ENCODE measurements at places on chromosomes 3 and 15.

GRCh38 chr3:110318108-110318507 is 753.5 kb upstream of the NECTIN3 start:
- DNase-seq, result no peak

GRCh38 chr3:6264906-6265305 is 596.0 kb upstream of the GRM7 start:
- DNase-seq, result no peak

- no peak for DNase-seq
Measured at GRCh38 chr3:32438596-32439344, 47.1 kb downstream of the CMTM7 start.

GRCh38 chr3:138187296-138188012 is at the start of gene ARMC8:
Gene ARMC8, plus strand, starts transcription at chr3:138187301. Its CDS starts 254 bp downstream, at chr3:138187555.
- DNase-seq, result peak; percentile 52

DNA sequence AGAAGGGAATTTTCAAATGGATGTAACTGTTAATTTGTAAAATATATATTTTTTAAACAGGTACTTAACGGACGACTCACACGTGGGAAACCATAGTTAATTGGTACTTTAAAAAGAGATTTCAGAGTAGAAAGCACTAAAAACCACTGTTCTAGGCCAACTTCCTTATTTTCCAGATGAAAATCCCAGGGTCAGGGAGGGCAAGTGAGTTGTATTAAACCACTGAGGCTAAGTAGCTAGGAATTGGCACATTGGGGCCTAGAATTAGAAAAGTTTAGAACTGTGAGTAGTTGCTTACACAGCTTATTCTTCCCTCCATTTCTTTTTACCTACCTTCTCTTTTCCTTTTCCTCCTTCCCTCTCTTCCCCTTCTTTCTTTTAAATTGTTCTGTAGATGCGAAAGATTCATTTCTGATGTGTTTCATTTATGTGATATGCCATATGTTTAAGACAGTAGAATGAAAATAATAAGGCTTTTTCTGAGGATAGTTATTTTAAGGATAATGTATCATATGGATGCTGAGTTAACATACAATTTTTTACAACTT is 4.1 kb upstream of the UTS2B start:
- no peak for DNase-seq

DNA sequence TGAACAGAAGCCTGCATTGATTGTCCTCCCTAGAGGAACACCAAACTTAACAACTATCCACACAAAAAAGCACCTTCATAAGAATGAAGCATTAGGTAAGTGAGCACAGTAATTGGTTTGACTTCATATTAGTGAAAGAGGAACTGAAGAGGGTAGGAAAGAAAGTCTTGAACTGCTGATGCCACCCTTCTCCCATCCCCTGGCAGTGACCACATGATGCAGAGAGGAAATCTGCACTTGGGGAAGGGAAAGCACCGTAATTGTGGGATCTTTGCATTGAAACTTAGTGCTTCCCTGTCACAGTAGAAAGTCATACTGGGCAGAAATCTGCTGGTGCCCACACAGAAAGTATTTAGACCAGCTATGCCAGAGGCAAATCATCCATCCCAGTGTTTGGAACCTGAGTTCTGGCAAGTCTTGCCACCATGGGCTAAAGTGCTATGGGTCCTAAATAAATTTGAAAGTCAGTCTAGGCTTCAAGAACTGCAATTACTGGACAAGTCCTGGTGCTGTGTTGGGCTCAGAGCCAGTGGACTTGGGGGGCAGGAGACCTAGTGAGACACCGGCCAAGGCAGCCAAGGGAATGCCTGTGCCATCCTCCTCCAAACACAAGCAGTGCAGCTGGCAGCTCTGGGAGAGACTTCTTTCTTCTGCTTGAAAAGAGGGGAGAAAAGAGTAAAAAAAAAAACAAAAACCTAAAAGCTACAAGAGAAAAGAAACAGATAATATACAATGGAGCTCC is 63.6 kb downstream of the SLC15A2 start:
- no peak for DNase-seq

DNA sequence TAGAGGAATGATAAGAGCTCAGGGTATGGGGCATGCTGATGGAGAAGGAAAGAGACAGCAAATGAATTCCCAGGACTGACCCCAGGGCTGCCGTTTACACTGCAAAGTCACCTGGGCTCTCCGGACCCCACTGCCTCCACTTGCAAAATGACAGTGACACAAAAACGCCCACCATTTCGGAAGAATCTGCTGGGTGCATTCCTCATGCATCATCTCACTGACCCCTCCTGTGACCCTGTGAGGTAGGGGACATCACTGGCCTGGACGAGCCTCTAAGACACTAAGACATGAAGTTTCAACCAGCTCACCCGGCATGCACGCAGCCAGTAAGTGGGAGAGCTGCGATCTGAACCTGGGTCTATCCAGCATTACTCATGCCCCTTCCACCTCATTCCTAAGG is 60.3 kb downstream of the PCSK6 start:
- no peak for DNase-seq

GRCh38 chr15:28961391-28961790 is 75.6 kb downstream of the APBA2 start:
- no peak for DNase-seq

GRCh38 chr3:31253782-31254181 is 278.9 kb upstream of the STT3B start:
- DNase-seq, result no peak

- DNase-seq, result no peak
Measured at GRCh38 chr15:49468481-49468839, 45.4 kb downstream of the FGF7 start.

- no peak for DNase-seq
Measured at GRCh38 chr15:68176601-68177000, 28.5 kb downstream of the CALML4 start.

- peak; percentile 33 for DNase-seq
Measured at GRCh38 chr15:99322643-99323405, 71.5 kb downstream of the LRRC28 start.

DNA sequence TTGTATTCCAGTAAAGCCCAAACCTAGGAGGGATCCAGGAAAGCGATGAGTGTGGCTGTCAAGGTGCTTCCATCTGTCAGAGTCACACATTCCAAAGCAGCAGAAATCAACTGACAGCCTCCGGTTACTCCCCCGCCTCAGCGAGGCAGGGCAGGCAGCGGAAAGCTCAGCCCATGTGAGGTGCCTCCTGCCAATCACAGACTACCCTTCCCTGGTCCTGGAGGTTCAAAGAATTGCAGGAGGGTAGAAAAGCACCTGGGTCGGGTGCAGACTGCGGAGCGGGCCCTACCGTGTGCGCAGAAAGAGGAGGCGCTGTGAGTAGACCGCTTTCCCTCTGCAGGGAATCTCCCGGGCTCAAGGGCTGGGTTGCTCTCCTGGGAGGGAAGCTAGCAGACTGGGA is at the start of gene UPK1B:
TSS of gene UPK1B (plus strand) at position 274 of the 400 bp plus-strand sequence. CDS start 13,144 bp downstream, outside the sequence.
- DNase-seq, result no peak

- DNase-seq, result no peak
Measured at GRCh38 chr15:27361438-27361837, 390.5 kb downstream of the GABRG3 start.

- DNase-seq, result no peak
Measured at GRCh38 chr3:156522673-156523072, 32.2 kb downstream of the SSR3 start.

DNA sequence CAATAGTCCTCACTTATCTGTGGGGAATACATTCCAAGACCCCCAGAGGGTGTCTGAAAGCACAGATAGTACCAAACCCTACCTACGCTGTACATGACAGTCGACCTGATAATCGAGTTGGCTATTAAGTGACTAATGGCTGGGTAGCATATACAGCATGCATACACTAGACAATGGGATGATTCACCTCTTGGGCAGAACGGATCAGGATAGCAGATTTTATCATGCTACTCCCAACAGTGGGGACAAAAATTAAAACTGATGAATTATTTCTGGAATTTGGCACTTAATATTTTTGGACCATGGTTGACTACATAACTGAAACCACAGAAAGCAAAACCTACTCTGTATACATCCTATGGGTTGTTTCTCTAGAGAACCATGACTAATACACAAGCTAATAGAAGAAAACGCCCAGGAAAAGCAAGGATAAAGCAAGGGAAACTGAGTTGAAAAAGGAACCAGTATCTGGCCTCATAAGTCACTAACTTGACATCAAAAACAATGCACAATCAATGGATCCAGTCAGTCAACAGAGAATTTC is 15.5 kb downstream of the ATG3 start:
- DNase-seq, result peak; percentile 46

GRCh38 chr3:13285007-13285567 is 135.0 kb downstream of the NUP210 start:
- DNase-seq, result no peak

DNA sequence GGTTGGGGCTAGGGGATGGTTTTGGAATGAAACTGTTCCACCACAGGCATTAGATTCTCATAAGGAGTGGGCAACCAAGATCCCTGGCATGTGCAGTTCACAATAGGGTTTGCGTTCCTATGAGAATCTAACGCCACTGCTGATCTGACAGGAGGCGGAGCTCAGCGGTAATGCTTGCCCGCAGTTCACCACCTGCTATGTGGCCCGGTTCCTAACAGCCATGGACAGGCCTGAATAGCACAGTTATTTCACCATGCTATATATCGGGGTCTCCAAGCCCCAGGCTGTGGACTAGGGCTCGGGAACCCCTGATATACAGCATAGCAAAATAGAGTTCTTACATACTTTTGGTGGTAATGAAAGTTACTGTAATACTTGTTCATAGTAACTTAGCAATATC is 99.9 kb upstream of the THSD4 start:
- no peak for DNase-seq

DNA sequence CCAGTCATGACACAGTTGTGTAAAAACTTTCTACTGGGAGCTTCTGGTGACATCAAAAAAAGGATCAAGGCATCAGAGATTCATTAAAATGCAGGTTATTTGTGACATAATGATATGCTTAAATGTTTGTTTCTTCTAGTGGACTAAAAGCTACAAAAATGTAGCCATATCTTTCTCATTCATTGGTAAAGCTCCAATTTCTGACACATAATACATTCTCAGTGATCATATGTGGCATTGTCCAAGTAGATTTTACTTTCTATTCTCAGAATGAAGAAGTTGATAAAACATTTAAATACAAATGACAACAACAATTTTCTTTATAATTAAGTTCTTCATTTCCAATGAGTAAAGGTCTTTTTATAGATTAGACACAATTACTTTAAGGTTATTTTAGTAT is 71.0 kb upstream of the ARHGEF26 start:
- DNase-seq, result peak; percentile 14

- DNase-seq, result peak; percentile 69
Measured at GRCh38 chr15:71278989-71279756, 163.9 kb downstream of the THSD4 start.

GRCh38 chr3:172148241-172148640 is 108.9 kb downstream of the FNDC3B start:
- peak; percentile 75 for DNase-seq

DNA sequence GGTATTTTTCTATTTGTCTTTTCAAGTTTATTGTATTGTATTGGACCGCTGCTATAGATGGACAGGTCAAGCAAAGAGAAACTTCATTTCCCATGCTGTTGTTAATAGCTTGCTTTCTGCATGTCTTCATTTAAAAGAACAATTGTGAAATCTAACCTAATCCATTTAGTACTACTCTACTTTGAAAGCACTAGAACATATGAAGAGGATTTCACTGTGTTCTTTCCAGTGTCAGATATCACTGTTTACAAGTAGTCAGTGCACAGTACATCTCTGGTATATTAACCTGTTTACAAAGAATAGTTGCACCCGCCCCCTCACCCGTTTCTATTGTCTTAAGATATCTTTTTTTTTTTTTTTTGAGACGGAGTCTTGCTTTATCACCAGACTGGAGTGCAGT is 21.8 kb upstream of the EDEM1 start:
- no peak for DNase-seq

GRCh38 chr3:173839859-173840258 is 442.3 kb downstream of the NLGN1 start:
- DNase-seq, result no peak

DNA sequence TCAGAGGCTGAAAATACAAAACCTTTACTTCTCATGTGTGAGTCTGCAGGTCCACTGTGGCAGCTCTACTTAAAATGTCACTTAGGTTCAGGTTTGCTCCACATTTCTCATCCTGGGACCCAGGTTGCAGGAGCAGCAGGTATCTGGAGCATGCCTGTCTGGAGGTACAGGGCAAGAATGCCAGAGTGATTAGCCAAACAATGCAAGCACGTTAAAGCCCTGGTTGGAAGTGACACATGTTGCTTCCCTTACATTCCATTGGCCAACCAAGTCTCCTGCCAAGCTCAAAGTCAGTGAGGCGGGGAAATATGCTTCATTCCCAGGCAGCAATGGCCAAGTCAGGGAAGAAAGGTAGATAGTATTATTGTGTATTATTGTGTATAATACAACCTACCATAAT is 76.8 kb upstream of the ARL6 start:
- DNase-seq, result no peak

- no peak for DNase-seq
Measured at GRCh38 chr15:27725731-27726130, 373.4 kb downstream of the OCA2 start.

DNA sequence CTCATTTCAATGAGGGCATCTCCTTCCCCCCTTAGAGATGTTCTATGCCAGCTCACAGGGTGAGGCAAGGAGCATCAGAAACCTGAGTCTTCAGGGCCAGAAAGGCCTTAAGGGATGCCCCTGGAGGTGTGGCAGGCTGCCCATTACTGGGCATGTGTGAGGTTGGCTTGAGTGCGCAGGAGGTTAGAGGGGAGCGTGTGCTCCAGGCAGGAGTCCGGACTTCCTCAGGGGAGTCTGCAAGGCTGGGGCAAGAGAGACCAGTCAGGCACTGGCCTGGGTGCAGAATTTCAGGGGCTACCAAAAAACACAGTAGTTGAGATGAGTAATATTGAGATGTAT is 1.9 kb downstream of the LOXL1 start:
- DNase-seq, result no peak

GRCh38 chr3:43256714-43257461 is 29.5 kb upstream of the SNRK start:
- DNase-seq, result no peak

- no peak for DNase-seq
Measured at GRCh38 chr3:157119369-157119951, 40.5 kb downstream of the CCNL1 start.

GRCh38 chr3:100429187-100429716 is 27.9 kb downstream of the LNP1 start:
- no peak for DNase-seq

- DNase-seq, result no peak
Measured at GRCh38 chr3:5431811-5432378, 244.4 kb downstream of the EDEM1 start.

DNA sequence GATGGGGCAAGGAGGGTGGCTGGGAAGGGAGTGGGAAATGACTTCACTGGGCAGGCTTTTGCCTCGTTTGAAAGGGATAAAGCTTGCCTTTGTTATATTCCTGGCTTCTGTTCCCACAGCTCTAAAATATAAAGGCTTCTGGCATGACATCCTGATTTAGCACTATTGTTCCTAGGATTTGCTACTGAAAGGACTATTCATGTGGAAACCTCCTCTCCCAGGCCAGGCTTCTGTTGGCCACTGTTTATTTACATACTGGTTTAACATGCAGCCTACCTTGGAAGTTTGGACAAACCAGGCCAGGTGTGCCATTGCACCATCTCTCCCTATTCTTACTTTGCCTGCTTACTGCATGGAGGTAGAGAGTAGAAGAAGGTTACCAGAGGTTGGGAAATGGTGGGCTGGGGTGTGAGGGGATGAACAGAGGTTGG is 2.4 kb upstream of the LMCD1 start:
- DNase-seq, result no peak

- no peak for DNase-seq
Measured at GRCh38 chr3:152011812-152012735, 138.6 kb downstream of the SUCNR1 start.
